ENCODE measurements at places on chromosomes 3 and 15.
A peak's percentile ranks its signal among the peaks of the same experiment; 100 is the strongest.

DNA sequence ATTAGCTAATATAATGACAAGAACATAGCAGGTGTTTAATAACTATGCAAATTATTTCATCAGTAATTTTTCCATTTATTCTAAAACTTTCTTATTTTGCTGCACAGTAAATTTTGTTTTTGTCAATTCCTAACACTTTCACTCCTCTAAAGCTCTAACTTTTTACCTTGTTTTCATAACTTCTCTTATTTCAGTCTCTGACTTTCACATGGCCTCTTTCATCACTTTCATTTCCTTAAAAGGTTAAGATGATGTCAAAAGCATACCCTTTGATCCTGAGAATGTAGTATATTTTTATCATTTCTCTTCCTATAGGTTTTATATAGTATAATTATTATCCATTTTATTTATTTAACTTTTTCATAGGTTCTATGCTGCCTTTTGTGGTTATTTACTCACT is 1325.8 kb upstream of the ALCAM start:
- no peak for DNase-seq

GRCh38 chr3:62318752-62319569 is 54.4 kb downstream of the FEZF2 start:
- peak; percentile 45 for DNase-seq

GRCh38 chr15:44458429-44458828 is 31.0 kb downstream of the CTDSPL2 start:
- DNase-seq, result no peak

GRCh38 chr15:78422571-78423340 is 15.3 kb upstream of the IREB2 start:
- DNase-seq, result peak; percentile 43

DNA sequence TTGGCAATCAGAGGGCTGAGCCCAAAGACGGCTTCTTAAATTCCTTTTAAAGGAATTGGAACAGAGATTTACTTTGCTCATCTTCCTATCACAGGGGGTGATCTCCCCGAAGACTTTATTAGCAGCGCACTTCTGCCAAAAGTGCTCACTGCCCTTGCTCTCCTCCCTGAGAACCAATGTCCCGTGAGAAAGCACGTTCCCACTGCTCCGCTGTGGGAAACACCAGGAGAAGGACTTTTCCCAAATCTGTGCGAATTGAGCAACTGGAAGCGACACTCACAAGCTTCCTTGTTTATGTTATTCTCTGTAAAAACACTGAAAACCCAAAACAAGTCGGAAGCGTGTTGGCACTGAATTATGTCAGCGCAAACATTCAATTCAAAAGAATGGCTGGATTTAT is 670.8 kb upstream of the NR2F2 start:
- no peak for DNase-seq

All from activated effector memory CD4-positive, alpha-beta T cell treated with Interleukin-2 at 50 U/mL for 16 hours (primary cell).